ENCODE measurements at places on chromosomes 12 and 14.

- DNase-seq = no peak
Observed at GRCh38 chr12:47114481-47114892, 34.7 kb upstream of the AMIGO2 start.

DNA sequence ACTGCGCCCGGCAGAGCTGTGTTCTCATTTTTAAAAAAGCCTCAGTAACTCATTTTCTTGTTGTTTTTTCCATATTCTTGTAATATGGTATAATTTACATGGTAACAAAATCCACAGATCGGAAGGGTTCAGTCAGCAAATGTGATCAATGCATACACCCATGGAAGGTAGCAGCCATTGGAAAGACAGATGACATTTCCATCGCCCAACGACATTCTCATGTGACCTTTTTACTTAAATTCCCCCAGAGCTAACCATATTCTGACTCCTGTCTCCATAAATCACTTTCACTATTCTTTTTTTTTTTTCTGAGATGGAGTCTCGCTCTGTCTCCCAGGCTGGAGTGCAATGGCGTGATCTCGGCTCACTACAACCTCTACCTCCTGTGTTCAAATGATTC, 4.9 kb downstream of the PEBP1 start:
- DNase-seq = no peak

DNA sequence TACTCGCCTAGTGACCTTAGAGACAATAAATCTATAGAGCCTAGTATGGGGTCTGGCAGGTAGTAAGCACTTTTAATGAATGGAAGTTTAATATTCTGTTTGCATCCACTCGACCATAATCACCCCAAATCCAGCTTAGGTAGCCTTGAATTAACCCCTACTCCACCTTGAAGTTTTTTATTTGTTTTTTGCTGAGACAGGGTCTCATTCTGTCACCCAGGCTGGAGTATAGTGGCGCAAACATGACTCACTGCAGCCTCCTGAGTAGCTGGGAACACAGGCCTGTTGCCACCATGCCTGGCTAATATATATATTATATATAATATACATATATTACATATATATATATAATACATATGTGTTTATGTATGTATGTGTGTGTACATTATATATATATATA, 38.8 kb downstream of the MDM2 start:
- DNase-seq = no peak

DNA sequence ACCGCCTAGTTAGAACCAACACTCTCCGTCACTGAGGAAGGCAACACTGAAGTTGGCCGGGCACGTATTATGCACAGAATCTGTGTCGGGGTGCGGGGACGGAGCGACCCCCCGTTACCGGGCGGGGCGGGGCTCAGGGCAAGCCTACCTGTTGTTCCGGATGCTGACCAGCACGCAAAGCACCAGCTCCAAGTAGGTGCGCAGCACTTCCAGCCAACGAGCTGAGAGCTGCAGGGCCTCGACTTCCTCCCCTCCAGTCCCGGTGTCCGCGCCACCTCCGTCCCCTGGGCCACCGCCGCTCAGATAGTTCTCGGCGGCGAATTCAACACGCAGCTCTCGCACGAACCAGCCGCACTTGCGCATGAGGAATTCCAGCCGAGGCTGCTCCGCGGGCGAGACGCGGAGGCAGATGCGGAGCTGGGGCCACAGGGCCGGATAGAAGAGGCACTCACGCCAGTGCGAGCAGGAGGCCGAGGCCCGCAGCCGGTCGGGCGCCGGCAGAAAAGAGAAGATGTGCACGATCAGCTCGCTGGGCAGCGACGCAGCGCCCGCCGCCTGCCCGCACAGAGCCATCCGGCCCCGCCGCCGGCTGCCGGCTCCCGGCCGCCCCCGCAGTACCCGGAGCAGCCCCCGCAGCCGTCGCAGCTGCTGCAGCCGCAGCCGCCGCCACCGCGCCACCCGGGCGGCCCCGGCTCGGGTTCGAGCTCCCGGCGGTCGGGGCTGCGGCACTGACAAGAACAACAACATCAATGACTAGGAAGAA, 636 bp downstream of the FBXO33 start:
- peak; percentile 22 for DNase-seq

DNA sequence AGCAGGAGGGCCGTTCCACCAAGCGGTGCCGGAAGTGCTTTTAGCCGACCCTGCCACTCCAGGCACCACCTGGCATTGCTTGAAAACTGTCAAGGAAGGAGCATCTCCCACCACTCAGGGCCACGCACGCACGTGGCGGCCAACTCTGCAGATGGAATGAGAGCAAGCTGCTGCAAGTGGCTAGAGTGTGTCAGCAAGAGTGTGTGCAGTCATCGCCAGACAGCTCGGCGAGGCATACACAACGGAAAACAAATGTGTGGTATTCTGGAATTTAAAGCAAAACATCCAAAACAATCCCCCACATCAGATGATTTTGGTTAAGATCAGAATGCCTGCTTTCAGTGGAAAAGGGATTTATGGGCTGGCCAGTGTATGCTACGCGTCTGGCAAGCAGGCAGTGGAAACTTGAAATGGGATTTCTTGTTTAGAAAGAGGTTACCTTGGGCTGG, 11.2 kb downstream of the CD9 start:
- no peak for DNase-seq

Data from SK-N-DZ (cell line).